ENCODE measurements at places on chromosomes 16 and 17. TPM values are rescaled to one million over a fixed set of nuclear protein-coding genes. Genes with fewer than 3 reads are reported as not detected.

SPIRE2 gene
- polyA plus RNA-seq = 10.2 TPM

- peak; percentile 74 for DNase-seq
Measured at GRCh38 chr16:66947302-66948065, 12.2 kb downstream of the CES2 start.

DNA sequence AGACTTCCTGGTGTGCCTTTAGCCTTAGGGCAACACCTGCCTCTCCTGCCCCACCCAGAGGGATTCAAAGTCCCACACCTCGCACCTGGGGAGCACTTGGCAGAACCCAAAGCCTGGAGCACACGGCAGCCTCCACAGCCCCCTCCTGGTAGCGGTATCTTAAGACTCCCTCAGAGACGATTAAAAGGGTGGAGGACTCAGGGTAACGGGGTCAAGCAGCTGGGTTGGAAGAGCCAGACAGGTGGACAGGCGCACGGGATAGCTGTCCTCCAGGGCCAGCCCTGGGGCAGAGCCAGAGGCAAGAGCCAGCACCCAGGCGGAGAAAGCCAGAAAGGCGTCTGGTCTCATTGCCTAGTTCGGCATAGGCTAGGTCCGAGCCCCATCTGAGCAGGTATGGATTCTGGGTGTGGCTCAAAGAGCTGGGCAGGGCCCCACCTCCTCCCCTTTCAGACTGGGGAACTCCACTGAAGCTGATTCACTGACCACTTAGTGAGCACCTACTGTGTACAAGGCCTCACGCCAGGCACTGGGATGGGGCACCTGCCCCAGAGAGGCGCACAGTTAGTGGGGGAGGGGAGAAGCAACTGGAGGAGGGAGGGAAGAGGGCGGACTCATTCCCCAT is 55.0 kb upstream of the MEAK7 start:
- no peak for DNase-seq

GRCh38 chr16:72989579-72990551 is 58.1 kb downstream of the ZFHX3 start:
- DNase-seq = no peak

- DNase-seq = no peak
Measured at GRCh38 chr16:58306327-58306726, 11.5 kb upstream of the PRSS54 start.

- DNase-seq = no peak
Measured at GRCh38 chr16:89371968-89372634, 118.3 kb downstream of the ANKRD11 start.

DNA sequence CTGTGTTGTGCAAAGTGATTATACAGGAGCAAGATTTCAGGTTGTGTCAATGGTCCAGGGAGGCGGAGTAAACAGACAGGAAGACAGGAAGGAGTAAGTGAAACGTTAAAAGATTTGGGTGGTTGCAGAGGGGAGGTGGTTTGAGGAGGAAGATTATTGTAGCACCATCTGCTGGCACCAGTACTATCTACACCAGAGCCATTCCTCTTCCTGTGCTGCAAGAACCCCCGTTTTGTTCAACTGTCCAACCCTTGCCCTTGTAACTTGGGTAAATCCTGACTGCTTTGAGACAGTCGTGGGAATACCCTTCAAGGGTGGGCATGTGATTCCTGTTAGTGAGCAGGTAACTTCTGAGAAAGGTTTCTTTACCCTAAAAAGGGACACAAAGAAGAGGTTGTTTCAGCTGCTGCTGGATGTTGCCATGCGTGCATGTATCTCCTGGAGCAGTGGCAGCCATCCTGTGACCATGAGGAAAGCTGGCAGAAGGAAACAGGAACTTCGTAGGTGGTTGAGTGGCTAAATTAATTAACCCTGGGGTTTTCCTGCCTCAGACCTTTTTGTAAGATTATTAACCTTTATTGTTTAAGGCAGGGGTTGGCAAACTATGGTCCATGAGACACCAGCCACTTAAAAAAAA is 124.1 kb downstream of the PRKCA start:
- no peak for DNase-seq

DNA sequence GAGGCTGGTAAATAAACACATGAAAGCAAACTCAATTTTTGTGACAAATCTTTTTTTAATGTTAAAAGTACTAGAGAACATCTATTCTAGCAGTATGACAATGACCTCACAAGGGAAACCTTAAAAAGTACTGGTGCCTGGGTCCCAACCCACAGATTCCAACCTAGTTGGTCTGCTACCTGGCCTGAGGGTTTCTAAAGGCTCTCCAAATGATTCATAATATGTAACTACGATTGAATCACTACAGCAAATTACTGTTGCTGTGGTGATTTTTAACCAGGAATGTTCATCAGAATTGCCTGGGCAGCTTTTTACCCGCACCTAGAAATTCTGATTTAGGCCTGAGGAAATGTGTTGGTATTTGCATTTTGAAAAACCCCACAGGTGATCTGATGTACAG is 26.1 kb downstream of the CDR2 start:
- no peak for DNase-seq

ZDHHC1 gene
- polyA plus RNA-seq = 9.1 TPM

- DNase-seq = peak; percentile 82
Measured at GRCh38 chr17:44014437-44015172, at the start of gene TMEM101. Gene TMEM101, minus strand, starts transcription at chr17:44014963. Its CDS starts 11 bp downstream, at chr17:44014952.

LDHD gene
- polyA plus RNA-seq = 5.7 TPM

GRCh38 chr17:34909040-34909439 is 52.2 kb downstream of the CCT6B start:
- no peak for DNase-seq

GDPD1 gene
- 10.4 TPM for polyA plus RNA-seq

NPIPB9 gene
- 1.8 TPM for polyA plus RNA-seq

RAB37 gene
- polyA plus RNA-seq = 4.8 TPM

- no peak for DNase-seq
Measured at GRCh38 chr16:57510016-57510871, 24.0 kb upstream of the DOK4 start.

DNA sequence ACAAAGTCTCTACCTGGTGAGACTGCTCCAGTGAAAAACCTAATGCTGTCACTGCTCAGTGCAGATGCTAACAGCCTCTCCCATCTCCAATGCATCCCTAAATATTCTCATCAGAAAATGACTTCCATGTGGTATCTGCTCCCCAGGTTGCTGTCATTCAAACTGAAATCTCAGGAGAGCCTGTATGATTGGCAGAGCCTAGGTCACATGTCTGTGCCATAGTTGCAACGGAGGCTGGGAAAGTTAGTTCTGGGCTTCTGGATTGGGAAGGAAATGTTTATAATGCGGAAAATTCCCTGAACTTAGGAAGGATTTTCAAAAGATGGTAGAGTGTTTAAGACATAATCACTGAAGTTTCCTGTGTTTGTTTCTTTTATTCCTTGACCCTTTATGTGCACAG is 206.4 kb upstream of the ZKSCAN2 start:
- no peak for DNase-seq

TADA2A gene
- 26.5 TPM for polyA plus RNA-seq

DNA sequence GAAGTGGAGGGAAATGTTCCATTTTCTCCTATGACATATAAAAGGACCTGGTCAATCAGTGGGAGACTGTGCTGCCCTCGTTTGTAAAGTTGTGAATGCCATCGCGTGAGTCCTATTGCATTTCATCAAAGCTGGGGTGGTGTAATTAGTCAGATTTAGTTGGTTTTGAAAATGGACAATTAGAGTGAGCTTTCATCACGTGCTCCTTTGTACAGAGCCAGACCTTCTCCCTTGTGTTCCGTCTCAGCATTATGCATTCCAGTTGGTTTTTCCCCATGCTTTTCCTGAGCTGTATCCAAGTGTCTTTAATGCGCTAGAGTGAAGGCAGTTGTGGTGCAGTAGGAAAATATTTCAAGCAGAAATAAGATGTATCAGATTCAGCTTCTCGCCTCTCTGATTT is 10.4 kb downstream of the SEC14L1 start:
- no peak for DNase-seq

DNA sequence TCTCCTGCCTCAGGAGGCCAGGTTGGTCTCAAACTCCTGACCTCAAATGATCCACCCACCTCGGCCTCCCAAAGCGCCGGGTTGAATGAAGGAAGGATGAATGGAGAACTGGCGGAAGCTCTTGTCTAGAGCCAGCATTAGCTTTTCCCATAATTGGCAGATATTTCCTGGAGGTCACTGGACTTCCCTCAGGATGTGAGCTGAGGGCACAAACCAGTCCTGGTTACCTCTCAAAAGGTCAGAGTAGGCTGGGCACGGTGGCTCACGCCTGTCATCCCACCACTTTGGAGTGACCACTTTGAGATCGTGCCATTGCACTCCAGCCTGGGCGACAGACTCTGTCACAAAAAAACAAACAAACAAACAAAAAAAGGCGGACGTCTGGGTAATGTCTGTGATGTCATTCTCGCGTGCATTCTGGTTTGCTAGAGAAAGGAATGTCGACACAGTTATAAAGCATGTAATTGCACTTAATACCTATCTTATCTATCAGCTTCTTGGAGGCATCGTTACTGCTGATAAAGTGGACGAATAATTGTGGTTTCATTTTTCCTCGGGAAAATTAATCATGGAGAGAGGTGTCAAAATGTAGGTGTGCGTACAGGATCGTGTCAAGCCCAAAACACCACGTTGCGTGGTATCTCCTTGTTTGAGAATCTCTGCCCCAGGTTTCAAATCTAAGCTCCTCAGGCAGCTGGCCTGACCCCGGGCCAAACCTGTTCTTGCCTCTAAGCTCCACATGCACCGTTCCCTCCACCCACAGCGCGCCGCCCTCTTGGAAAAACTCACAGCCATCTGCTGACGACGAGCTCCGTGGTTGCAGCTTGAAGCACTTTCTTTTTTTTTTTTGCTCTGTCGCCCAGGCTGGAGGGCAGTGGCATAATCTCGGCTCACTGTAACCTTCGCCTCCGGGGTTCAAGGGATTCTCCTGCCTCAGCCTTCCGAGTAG is 6.4 kb upstream of the CRK start:
- no peak for DNase-seq

DNA sequence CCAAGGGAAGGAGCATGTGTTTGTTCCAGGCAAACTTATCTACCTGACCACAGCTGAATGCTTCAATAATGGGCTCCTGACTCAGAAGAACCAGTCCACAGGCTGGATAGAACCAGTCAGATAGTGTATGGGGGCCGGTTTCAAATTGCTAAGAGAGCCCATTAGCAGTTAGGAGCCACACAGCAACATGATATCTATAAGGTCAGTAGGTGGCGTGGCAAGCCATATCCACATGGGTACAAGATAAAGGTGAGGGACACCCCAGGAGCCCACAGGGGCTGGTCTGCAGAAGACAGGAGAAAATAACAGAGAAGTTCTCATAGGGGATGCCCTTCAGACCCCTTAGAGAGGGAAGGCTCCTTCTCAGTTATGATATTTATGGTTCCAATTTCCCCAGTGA is 31.6 kb upstream of the CDRT15 start:
- DNase-seq = no peak

- DNase-seq = no peak
Measured at GRCh38 chr17:28514561-28515002, 8.4 kb downstream of the FOXN1 start.

GRCh38 chr17:39750131-39751015 is 12.6 kb downstream of the GRB7 start:
- DNase-seq = no peak

GRCh38 chr16:87003414-87003755 is 313.8 kb downstream of the C16orf95 start:
- no peak for DNase-seq

DNA sequence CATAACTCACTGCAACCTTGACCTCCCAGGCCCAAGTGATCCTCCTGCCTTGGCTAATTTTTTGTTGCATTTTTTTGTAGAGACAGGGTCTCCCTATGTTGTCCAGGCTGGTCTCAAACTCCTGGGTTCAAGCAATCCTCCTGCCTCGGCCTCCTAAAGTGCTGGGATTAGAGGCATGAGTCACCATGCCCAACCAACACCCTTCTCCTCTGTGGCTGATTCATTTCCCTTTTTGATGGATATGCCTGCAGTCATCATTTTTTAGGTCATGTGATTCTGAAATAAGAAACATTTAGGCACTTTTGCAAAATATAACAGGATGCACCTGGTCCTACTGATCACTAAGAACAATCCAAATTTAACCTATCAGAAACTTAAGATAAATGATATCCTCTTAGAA is 44.0 kb upstream of the YPEL2 start:
- DNase-seq = no peak

DNA sequence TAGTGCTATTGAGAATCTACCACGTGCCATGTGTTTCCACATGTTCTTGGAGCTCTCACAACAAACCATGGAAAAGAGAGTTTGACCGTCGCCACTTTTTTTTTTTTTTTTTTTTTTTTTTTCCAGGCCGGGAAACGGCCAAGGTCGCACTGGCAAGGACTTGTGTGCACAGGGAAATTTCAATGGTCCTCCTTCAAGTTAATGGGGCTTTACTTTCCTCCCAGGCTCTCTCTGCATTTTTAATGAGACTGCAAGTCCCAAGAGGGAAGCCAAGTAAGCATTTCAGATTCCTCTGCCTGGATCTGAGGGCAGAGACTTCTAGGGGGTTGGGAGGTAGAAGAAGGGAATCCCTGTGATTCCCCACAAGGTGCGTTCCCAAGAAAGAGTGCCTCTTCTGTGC is 94.7 kb upstream of the MPHOSPH6 start:
- peak; percentile 15 for DNase-seq

DNA sequence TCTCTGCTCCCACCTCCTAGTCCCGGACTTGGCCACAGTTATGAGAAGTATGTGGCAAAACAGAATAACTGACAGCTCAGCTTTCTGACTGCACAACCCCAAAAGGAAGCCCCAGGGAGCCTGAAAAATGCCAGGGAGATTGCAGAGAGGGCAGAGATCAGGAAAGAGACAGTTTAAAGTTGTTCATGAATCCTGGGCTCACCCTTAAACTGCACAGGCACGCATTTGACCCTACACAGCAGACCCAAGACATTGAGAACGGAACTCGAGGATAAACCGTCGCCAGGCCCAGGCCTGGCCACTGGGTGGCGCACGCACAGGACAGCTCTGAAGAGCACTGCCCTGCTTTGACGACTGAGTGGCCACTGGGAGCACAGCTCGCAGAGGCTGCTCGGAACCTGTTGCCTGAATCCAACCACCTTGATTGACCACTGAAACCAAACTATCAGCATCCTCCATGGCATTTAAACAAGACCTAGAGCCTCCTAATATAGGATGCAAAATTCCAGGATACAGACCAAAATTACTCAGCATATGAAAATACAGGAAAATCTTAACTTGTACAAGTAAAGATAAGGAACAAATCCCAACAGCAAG is 114.0 kb downstream of the C16orf95 start:
- DNase-seq = no peak

CFAP52 gene
- polyA plus RNA-seq = 2.7 TPM
